ENCODE measurements at places on chromosomes 13 and 19.

- peak; percentile 38 for DNase-seq
Measured at GRCh38 chr19:54682306-54682856, 19.6 kb downstream of the LILRB4 start.

DNA sequence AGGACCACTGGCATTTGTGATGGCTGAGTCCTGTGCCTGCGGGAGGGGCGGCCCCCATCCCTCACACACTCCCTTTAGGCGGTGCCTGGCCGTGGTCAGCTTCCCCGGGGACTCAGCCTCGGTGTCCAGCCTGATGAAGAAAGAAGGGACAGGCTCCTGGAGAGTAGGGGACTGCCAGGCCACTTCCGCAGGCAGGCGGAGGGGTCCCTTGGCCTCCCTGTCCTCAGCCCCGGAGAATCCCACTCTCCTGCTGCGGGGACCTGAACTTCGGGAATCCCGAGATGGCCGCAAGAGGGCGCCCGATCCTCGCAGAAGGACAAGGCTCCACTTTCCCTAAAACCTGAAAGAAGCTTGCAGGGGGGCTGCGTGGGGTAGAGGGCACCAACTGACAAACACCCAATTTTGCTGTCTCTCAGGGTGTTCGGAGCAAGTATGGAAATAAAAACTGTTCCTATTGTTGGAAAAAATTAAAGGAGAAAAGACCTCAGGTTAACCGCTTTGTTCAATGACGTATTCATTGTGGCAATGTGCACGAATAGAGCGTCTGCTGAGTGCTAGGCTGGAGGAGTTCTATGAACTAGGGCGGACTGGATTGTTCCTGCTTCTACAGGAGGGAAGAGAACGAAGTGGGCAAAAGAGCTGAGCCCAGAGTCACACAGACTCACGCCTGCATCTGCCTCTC, 297.3 kb downstream of the ZNF536 start:
- DNase-seq, result peak; percentile 62

DNA sequence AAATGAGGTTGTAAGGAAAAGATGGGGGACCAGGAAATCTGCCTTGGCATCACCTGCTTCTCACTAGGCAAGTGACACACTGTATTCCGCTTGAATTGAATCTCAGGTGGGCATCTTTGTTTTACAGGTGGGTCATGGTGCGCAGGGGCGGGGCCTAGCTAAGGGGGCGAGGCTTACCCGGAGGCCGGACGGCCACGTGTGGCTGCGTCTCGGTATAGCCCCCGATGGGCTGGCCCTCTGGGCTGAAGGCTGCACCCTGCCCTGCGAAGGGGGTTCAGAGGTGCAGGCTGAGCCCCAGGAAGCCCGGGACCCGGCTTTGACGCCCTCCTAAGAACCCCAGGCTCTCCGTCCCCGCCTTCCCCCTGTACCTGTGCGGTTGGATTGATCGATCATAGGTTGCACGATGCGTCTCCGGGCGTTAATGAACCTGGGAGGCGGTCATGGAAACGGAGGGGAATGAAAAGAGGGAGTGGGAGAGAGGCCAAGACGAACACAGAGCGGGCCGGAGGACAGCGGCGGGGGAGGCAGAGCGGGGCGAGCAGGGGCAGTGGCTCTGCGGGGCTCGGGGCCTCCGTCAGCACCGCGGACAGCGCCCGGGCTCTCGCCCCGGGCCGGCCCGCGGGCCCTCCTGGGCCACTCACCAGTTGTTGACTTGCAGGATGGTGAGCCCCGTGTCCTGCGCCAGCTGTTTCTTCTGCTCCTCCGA, 12.5 kb downstream of the MEIS3 start:
- DNase-seq, result peak; percentile 66

GRCh38 chr13:102693776-102694175, 1.1 kb downstream of the METTL21C start:
- no peak for DNase-seq

- DNase-seq, result peak; percentile 3
Measured at GRCh38 chr13:39684531-39685137, 29.2 kb downstream of the COG6 start.

DNA sequence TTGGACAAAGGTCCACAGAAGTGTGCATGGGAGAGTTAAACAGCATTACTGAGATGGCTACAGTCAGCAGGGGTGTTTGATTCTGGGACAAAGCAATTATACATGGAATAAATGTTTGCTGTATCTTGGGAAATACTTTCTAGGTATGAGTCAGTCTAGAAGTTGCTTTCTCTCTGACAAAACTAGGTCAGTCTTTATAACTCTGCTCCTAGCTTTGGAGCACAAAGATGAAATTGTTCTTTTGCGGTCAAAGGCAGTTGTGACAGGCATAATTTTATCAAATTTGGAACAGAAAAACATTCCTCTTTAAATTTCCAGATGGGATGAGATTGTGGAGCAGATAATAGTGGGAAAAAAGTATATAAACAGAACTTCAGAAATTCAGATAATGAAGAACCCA, 1045.4 kb upstream of the MIR17HG start:
- DNase-seq, result no peak

DNA sequence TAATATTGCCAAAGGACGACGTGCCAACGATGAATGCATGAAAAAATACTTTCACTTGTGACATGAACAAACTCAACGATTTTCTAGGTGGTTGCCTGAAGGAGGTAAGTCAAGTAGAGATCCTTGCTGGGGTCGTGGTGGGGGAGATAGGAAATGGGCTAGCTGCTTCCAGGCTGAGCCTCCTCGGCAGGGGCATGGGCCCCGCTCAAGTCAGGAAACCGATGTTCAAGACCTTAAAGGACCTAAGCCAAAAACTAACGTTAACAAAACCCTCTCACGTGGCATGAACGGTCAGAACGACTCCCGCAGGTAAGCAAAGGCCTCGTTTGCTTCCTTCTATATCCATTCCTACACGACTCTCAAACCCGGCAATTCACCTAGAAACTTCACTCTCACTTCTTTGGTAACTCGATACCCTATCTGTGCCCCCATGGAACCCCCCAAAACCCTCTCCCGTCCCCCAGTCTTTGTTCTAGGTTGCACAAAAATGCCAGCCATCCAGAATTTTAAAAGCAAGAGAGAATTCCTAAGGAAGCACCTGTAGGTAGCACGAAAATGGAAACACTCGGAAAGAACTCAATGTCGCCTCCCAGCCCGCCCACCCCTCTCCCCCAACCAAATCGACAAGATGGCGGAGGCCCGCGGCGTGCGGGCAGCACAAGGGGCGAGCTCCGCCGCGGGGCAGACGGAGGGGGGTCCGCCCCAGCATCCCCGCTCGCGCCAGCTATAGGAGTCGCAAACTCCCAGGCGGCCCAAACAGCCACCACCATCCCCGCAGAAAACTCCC, 13.6 kb downstream of the ACP4 start:
- DNase-seq, result peak; percentile 41

- DNase-seq, result peak; percentile 39
Measured at GRCh38 chr19:55173714-55174409, 6.2 kb downstream of the SYT5 start.

GRCh38 chr19:50512112-50512998, 1.4 kb downstream of the ASPDH start:
- DNase-seq, result no peak

DNA sequence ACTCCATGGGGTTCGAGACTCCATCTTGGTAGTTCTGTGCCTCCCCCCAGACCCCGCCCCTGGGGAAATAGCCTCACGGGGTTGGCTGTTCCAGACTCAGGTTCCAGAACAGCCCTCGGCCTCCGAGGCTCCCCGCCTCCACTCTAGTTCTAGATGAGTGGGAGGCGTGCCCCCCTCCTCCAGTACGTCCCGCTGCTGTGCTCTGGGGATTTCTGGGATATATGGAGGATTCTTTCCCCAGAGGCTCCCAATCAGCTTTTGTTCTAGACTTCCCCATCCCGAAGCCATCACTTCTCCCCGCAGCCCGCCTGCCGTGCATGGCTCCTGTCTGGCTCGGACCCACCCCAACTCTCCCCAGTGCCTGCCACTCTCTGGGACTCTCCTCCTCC, 1.9 kb upstream of the CACNG7 start:
- DNase-seq, result no peak

GRCh38 chr19:6730153-6730804, 7.1 kb downstream of the GPR108 start:
- peak; percentile 47 for DNase-seq

GRCh38 chr13:41302743-41303142, 8.3 kb upstream of the NAA16 start:
- no peak for DNase-seq

- no peak for DNase-seq
Measured at GRCh38 chr13:110436276-110436675, 125.2 kb downstream of the RAB20 start.

- no peak for DNase-seq
Measured at GRCh38 chr13:29556742-29557141, 38.7 kb downstream of the SLC7A1 start.

GRCh38 chr19:34772697-34773554, at the start of gene ZNF599:
ZNF599 (minus strand) TSS chr19:34773215; CDS start chr19:34772841, 374 bp downstream.
- DNase-seq, result peak; percentile 96

DNA sequence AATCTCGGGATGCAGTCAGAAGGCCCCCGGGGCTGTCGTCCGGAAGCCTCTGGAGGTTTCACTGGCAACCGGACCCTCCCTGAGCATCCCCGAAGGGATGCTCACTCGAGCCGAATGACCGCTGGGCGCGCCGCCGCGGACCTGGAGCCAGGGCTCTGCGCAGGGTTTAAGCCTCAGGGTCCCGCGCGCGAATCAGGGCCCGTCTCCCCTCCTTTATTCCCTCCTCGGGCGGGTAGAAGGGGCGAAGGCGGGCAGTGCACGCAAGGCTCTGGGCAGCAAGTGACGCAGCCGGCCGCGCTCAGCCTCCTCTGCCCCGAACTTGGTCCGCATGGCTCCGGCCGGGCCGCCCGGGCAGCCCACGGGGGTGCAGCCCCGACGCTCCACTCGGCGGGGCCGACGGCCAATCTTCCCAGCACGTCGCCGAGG, 572 bp downstream of the SHISA2 start:
- DNase-seq, result no peak

- DNase-seq, result peak; percentile 44
Measured at GRCh38 chr13:48858122-48858902, 117.4 kb upstream of the FNDC3A start.

DNA sequence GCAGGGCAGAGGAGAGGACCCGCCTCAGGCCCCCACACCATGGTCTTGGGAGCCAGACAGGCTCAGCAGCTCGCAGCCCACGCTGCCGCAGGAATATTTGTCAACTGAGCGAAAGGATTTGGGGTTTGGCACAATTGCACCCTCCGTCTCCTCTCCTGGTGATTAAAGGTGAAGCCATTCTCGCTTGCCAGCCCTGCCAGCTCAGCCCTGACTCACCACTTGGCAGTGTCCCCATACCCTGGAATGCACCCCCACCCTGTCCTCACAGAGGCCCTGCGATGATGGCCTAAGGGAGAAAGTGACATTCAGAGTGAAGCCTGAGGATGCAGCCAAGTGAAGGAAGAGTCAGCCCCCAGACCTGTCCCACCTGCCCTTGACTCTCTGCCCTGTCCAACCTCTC, 18.8 kb downstream of the CYTH2 start:
- DNase-seq, result no peak

GRCh38 chr13:20291037-20291436, 58.9 kb upstream of the GJB6 start:
- DNase-seq, result no peak

DNA sequence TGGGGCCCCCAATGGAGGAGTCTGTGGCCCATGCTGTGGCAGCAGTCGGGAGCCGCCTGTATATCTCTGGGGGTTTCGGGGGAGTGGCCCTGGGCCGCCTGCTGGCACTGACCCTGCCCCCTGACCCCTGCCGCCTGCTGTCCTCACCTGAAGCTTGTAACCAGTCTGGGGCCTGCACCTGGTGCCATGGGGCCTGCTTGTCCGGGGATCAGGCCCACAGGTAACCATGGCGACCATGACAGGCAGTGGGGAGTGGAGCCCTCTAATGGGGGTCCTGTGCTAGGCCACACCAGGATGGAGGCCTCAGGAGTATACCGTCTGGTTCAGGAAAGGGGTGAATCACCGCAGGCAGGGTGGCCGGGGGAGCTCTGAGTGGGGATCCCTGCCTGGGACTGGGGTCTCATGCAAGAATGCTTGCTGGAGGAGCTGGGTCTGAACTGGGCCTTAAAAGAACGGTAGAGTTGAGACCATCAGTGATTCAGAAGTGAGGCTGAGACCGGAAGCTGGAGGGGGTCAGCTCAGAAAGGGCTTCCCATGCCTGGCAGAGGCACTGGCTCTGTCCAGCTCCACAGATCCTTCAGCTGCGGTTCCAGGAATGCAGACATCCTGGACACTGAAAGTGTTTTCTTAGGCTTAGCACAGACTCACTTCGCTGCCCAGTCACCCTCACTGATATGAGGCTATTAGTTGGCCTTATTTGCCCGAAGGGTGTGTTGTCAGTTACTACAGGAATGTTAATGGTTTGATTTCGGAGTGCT, 29.1 kb downstream of the CNFN start:
- DNase-seq, result no peak

DNA sequence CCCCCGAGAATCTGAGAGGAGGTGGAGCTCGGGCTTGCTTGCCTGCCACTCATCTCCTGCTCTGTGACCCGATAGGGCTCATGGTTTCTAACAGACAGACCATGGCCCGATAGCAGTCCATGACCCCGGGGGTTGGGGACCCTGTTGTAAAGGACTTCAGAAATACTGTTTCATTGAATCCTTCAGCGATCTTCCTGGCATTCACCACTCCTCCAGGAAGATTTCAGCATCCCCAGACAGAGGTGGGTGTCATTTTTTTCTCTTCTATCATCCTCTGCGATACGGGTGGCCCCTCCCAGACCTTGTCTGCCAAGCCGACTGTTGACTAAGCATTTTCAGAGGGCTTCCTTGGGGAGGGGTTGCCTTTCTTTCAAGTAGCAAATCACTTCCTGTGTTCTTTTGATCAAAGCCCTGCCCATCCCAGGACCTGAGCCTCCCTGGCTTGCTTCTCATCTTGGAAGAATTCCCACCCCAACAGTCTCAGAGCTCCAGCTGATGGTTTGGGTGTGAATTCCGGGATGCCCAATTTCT, 1.7 kb downstream of the MYO1F start:
- DNase-seq, result peak; percentile 48

DNA sequence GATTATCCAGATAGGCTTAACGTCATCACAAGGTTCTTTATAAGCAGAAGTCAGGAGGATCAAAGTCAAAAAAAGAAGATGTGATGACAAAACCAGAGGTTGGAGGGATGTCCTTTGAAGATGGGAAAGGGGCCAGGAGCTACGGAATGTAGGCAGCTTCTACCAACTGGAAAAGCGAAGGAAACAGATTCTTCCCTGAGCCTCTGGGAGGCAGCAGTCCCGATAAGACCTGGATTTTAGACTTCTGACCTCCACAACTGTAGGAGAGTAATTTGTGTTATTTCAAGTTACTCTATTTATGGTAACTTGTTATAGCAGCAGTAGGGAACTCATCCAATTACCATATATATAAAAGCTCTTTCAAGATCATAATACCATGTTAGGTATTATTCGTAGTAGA, 98.8 kb upstream of the MYCBP2 start:
- DNase-seq, result no peak

GRCh38 chr19:52992109-52993004, 21.4 kb upstream of the ERVV-1 start:
- no peak for DNase-seq
